ENCODE measurements at places on chromosomes 1 and 21. TPM values are rescaled to one million over a fixed set of nuclear protein-coding genes. Genes with fewer than 3 reads are reported as not detected.

The PLA2G4A gene
- total RNA-seq = not detected

The CLDN17 gene
- not detected for total RNA-seq

The MPZ gene
- total RNA-seq = 7.9 TPM

The CFHR4 gene
- not detected for total RNA-seq

The BRDT gene
- not detected for total RNA-seq

The CGN gene
- total RNA-seq = 0.58 TPM

DNA sequence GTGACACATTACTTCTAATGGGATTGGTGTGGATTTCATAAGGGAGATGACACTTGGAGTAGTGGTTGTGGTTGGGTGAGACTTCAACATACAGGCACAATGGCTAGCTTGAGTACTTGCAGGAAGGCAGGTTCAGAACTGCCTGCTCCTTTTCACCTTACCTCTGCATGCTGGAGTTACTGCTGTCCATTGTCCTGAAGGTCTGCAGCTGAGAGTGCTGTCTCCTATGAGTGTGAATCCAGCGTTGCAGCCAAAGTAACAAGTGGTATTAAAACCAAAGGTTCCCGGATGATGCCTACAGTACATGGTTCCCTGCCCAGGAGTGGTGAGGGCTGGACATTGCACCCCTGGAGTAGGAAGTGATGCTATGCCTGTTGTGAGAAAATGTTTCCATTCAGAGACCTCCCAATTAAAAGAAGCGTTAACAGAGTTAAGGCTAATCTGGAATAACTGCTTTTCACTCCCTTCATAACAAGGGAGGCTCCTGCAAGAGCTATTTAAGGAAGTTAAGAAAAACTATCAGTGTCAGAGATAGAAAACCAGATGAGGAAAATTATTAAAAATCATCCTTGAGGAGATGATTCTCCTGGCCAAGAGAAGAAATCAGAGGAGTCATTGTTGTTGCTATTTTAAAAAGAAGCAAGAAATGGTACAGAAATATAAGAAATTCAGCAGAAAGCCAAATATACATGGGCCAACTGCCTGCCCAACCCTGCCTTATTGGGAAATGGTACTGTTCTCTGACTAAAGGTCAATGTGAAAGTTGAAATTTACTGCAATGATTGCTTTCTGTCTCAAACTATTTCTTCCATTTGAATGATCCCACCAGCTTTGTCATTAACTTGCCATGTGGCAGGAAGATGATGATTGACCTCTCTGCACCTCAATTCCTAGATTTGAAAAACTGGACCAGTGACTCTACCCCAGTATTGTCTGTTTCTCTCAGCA is 9.8 kb upstream of the F5 start:
- no peak for DNase-seq

GRCh38 chr1:242811092-242811840 is 286.8 kb upstream of the PLD5 start:
- DNase-seq = no peak

DNA sequence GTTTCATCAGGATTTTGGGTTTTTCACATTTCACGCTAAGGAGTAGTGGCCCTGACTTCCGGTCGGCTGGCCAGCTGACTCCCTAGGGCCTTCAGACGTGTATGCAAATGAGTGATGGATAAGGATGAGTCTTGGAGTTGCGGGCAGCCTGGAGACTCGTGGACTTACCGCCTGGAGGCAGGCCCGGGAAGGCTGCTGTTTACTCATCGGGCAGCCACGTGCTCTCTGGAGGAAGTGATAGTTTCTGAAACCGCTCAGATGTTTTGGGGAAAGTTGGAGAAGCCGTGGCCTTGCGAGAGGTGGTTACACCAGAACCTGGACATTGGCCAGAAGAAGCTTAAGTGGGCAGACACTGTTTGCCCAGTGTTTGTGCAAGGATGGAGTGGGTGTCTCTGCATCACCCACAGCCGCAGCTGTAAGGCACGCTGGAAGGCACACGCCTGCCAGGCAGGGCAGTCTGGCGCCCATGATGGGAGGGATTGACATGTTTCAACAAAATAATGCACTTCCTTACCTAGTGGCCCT is 23.1 kb upstream of the TNFRSF1B start:
- DNase-seq = no peak

- no peak for DNase-seq
Observed at GRCh38 chr1:62093261-62093660, 101.4 kb upstream of the L1TD1 start.

GRCh38 chr1:215507119-215507518 is 60.0 kb upstream of the KCTD3 start:
- no peak for DNase-seq

DNA sequence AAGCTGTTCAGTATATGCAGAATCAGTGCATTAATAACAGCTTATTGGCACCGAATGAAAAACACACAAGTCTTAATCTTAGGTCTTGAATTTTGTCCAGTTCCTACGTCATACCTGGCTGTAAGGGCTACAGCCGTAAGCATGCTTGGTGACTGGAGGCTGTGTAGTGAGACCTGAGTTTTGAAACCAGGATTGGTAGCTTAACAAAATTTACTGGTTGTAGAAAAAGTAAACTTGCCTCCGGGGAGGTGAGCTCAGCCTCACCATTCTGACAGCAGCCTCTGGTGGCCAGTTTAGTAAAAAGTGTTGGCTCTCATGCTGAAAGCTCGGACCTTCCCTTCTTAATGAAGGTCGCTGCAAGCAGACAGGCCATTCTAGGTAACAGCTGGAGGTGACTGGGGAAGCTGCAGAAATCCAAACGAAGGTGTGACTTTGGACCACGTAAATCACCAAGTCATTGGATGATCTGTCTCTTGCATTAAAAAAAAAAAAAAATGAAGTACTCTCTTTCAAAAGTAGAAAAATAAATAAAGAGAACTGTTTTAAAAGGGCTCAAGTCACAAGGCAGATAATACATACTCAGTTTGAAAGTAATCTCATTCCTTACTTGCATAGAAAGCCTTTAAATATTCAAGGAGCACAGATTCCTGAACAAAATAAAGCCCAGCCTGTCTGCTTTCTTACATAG is 48.9 kb downstream of the HLCS start:
- no peak for DNase-seq

- no peak for DNase-seq
Observed at GRCh38 chr1:239993366-239993765, 98.3 kb upstream of the FMN2 start.

DNA sequence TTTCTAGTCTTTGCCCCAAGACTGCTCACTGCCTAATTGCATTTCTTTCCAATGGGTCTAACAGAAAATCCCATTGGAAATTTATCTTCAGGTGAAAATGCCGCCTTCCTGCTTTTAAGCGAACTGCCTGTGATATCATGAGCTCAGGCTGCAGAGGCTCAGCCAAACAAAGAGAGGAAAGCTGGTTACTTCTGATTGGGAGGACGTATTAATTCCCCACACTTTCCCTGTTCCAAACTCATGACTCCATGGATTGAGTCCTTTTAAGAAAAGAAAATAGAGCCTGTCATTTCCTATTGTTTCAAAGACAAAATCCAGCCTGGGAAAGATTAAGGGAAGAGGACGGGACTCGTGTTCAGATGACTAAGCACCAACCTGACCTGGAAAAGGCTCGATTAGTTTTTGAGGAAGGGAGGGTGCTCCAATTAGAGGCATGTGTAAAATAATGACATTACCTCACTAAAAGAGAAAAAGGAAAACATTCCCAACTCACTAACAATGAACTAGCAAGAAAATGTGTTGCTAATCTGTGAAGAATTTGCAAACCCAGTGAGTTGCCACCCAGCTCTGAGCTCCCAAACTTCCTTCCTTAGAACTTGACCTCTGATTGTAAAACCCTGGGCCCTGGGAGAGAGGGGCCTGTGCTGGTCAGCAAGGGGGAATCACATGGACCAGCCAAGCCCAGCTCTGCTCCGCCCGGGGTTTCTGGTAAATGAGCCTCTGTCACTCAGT is 61.2 kb downstream of the TCP10L start:
- DNase-seq = no peak

DNA sequence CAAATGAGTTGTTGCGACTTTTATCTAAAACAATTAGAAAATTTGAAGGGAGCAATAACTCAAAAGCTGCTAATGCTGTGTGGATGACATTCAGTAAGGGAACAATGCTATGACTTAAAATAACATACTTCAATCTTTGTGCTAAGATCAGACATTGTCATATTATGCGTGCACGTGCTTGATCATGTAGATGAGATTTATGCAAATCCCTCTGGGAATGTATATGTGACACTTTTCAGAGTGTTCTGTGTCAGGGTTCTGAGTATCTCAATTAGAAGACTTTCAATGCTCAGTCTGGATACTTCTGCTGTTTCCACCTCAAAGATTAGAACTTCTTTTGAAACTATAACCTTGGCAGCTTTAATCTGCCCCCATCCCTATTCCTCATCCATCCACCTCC is 18.6 kb upstream of the POU2F1 start:
- DNase-seq = no peak

DNA sequence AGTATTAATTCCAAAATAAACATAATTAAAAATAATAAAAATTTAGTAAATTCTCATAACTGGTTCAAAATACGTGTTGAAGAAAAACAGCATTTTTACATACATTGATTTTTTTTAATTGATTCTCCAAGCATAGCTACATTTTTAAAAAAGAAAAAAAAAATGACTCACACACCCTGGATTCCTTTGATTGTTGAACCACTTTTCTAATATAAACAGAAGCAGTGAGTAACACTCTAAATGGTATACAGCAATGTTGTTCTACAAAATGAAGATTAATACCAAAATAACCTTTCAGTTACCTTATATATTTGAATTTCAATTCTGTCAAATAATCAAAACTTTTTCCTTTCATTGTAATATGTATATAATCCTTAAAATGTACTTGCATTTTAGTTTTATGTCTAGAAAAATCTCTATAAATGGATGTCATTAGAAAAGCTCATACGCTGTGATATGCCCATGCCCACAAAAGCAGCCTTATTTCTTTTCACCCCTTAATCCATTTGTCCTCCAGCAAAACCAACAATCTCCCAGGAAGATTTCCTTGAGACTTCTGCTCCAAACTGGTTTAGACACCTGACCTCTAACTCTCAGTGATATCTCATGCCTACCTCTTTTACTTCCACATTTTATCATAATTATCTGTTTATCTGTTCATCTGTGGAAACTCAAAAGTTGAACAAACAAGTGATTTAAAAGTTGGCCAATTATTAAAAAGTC is 246.4 kb upstream of the NR5A2 start:
- no peak for DNase-seq

- no peak for DNase-seq
Observed at GRCh38 chr1:151693057-151693651, 23.4 kb downstream of the CELF3 start.

DNA sequence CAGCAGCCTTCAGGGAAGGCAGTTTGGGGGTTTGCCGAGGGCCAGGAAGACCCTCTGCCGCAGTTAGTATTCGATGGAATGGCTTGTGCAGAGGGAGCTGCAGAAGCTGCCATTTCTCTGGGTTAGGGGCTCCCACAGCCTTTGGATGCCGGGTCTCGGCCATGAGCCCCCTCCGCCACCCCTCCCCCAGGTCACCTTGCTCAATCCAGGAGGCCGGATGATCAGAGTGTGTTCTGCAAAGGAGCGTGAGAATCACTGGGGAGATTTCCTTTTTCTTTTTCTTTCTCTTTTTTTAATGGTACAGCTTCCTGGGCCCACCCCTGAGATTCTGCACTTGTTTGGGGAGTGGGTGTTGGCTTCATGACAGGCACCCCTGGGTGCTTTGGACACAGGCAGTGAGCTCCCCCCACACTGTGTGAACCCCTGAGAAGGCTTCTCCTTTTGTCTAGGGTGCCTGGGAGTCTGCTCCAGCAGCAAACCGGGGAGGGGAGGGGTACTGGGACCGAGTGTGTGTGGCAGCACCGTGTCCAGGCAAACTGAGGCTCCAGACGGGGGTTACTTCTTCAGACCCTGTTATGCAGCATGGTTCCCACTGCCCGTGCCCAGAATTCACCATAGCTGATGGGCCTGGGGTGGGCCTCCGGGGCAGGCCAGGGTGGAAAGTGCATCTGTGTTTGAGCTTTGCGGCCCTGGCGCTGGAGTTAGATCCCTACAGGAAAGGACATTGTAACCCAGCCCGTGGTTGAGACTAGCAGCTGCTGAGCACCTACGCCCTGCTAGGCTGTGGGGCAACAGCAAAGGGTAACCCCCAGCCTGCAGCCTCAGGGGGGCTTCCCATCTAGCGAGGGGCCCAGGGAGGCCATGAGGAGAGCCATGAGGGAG is 18.5 kb downstream of the TNFRSF1B start:
- no peak for DNase-seq

GRCh38 chr1:61152066-61152465 is 69.7 kb downstream of the NFIA start:
- DNase-seq = no peak

DNA sequence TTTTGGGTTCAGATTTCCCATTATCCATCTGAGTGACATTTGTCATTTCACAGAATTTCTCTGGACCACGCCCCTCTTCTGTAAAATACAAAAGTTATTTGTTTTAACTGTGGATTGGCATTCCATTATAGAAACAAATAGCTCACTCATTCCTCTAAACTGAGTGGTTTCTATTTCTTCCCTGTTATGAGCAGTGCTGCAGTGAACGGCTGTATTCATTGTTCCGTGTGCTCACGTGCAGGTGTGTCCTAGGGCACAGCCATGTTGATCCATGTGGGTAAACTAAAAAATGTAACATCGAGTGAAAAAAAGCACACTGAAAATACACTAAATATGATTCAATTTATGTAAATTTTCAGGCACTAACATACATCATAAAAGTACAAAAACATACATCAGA is 27.0 kb upstream of the IL12RB2 start:
- DNase-seq = no peak

DNA sequence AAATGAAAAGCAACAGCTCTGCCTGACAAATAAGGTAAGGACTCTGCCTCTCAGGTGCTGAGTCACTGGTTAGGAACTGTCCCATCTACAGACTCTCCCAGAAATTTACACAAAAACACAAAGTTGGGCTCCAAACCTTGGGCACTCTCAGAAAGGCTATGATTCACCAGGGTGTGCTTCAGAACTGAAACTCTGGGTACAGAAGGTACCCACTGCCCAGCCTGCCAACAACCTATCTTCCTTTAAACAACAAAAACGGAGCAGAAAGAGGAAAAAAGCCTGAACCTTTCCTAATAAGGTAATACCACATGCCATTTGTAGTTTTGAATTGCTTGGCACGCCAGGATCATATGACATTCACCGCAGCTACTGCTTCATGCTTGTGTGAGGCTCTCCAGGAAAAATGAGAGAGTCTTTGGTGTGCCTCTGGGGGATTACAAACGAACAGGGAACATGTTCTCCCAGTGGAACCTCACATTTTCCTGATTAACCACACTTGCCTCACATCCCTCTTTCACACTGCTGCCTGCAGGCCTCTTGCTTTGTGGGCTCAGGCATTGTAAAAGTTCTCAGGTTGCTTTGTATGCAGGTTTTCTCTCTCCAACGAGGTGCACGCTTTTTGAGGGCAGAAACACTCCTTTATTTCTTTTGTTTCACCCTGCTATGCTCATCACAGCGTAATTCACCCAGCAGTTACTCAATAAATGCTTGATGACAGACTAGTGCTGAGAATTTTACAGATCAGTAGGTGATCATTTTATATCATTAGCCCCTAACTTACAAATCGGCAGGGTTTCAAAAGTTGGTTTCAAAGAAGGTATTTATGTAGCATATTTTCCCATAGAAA is 65.1 kb downstream of the GADD45A start:
- no peak for DNase-seq

Data from T-cell (primary cell).